ENCODE measurements at places on chromosomes 1 and 21.

- DNase-seq: no peak
Measured at GRCh38 chr1:206022766-206023165, 929 bp downstream of the CTSE start.

DNA sequence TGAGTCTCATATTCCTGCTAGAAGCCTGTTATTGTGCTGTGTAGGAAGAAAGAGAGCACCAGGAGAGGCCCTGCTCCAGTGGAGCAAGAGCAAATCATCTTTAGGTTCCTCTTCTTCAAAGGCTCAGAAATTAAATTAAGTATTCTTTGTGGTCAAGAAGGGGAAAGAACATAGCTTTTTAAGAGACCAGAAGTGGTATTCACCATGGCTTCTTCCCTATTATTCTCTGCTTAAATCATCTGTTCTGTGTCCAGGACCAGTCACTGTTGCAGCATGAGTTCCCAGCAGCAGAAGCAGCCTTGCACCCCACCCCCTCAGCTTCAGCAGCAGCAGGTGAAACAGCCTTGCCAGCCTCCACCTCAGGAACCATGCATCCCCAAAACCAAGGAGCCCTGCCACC lies 1.1 kb downstream of the SPRR1B start:
- no peak for DNase-seq

DNA sequence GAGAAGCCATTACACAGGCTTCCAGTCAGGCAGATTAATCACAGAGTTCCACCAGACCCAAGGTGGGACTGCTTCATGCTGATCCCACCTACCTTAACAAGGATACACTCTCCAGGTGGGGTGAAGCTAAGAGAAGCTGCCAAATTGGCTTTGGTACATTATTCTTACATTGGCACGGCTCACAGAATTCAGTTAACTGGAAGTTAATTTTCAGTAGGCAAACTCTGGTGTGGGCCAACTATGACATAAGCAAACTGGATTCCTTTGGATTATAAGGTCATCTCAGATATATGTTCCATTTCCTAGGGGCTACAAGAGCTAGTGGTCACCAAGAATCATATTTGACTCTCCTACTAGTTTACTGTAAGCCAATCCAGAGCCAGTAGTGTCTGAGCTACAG lies 448.8 kb upstream of the BEND5 start:
- DNase-seq: no peak

DNA sequence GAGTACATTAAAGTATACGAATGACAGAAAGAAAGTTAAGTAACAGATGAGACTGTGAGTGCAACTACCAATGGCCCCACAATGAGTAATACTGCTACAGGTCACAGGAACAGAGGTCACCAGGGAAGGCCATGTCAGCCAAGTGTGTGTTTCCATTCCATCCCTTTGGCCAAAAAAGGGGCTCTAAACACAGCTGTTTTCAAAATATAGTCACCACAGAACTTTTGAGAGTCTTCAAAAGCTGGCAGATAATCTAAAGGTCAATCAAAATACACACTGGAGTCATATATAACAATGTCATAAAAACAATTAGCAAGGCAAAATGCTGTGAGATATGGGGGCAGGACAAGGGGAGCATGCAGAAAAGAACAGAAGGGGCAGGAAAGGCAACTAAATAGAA lies 10.2 kb downstream of the USP24 start:
- no peak for DNase-seq

- DNase-seq: no peak
Measured at GRCh38 chr1:59105548-59106507, 191.1 kb upstream of the FGGY start.

DNA sequence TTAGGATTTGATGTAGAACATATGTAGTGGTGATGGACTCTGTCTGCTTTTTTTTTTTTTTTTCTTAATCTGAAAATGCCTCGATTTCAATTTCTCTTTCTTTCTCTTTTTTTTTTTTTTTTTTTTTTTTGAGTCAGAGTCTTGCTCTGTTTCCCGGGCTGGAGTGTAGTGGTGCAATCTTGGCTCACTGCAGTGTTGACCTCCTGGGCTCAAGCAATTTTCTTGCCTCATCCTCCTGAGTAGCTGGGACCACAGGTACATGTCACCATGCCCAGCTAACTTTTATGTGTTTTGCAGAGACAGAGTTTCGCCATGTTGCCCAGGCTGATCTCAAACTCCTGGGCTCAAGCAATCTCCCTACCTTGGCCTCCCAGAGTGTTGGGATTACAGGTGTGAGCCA lies 17.4 kb downstream of the MAST2 start:
- no peak for DNase-seq

DNA sequence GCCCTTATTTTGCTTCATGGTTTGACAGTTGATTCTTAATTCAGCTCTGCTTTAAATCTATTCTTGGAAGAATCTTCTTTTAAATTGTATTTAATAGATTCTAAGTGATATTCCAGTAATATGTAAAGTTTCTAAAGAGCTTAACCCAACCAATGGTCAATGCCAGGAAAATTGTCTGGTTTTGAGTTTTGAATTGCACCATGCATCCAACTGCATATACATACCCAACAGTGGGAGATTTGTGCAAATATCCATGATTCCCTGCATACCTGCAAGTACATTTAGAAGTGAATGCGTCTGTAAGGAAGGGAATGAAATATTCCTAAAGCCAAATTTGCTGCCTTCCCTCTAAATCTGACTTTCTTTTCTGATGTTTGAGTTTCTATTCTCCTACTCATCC lies 35.8 kb upstream of the C1orf105 start:
- DNase-seq: no peak
